ENCODE measurements at places on chromosomes 5 and 9.

DNA sequence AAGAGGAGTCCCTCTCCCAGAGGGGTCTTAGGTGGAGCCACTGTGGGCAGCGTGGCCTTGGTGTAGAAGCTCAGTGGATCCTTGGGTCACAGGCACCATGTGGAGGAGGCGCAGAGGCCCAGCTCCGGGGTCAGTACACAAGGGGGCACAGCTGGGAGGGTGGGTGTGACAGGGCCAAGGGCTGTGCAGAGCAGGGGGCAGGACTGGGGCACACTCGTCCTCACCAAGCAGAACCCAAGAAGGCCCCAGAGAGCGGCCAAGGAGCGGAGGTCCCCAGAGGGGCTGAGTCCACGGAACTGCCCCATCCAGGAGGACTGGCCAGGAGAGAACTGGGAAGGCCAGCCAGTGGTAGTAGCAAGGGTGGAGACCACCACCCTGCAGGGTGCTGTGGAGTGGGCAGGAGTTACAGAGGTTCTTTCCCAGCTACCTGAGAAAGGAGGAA is 2.5 kb upstream of the LPCAT1 start:
- no peak for DNase-seq

DNA sequence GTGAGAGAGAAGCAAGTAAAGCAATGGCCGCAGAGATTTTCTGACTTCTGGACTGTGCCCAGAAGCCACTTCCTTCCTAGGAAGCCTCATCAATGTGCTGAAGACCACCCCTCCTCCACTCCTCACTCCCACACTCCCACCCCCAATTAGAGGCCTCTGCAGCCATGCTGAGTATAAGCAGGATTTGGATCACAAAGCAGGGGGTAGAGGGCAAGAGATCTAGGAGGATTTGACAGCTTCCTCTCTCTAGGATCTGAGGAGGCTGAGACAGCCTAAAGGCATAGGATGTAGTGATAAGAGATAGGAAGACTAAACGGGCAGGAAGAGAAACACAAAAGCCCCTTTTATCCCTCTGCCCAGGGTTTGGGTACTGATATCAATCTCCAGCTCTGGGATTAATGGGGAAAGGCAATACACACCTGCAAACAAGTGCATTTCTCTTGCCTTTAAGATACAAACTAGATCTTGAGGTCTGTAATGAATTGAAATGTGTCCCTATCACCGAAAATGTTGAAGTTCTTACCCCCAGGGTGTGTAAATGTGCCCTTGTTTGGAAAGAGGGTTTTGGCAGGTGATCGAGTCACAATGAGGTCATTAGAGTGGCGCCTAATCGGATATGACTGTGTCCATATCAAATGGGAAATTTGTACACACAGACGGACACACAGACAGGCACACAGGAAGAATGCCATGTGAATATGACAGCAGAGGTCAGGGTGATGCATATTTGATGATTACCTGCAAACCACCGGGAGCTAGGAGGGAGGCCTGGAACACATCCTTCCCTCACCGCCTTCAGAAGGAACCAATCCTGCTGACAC is 28.5 kb downstream of the KCNV2 start:
- no peak for DNase-seq

DNA sequence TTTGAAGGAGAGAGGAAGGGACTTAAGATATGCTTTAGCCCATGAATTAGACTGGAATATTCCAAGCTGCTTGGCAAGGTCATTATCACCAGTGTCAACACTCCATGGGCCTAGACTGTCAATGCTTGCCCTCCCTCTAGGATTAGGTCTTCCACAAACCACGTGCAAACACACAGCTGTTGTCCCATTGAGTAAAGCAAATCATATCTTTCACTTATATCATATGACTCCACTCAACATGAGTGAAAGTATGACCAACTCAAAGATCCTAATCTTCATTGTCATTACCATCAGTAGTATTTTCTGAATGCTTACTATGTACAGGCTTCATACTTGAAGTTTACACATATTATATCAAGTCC is 57.0 kb upstream of the GRAMD2B start:
- no peak for DNase-seq

- DNase-seq = no peak
Measured at GRCh38 chr9:698276-698675, 143.2 kb upstream of the DMRT1 start.

GRCh38 chr5:131081374-131081773 is 83.7 kb downstream of the HINT1 start:
- DNase-seq = no peak

- no peak for DNase-seq
Measured at GRCh38 chr9:84975926-84976325, 306.4 kb downstream of the NTRK2 start.

GRCh38 chr9:90070931-90071660 is 466.3 kb downstream of the GADD45G start:
- no peak for DNase-seq

DNA sequence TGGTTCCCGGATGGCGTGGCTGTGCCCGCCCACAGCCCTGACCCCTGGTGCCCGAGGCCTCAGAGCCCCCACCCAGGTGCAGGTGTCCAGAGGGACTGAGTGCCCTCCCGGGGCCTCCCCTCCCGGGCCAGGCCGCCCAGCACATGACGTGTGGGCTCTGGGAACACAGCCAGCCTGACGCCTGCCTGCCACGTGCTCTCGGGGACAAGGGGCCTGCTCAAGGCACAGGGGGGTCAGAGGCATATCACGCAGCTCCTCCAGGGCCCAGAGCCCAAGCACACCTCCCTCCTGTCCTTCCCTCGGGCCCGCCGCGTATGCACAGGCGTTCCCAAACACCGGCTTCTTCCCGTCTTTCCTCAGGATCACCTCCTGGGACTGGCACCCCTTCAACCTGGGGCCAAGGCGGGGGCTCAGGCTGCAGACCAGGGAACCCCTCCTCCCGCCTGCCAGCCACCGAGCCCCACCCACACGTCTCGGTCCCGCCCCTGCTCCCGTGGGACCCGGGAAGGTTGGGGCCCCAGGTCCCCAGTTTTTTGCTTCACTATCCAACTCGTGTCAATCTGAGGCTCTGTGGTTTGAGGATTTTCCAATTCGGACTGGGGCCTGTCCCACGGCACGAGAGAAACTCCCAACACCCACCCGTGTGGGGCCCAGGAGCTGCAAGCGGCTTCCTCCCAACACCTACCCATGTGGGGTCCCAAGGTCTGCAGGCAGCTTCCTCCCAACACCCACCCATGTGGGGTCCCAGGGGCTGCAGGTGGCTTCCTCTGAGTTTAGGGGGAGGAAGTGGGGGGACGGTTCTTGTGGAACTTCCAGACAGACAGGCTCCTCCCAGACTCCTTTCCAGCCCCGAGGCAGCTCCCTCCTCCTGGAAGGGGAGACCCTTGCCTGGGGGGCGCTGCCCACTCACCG is 1.5 kb downstream of the LCN10 start:
- DNase-seq = no peak

DNA sequence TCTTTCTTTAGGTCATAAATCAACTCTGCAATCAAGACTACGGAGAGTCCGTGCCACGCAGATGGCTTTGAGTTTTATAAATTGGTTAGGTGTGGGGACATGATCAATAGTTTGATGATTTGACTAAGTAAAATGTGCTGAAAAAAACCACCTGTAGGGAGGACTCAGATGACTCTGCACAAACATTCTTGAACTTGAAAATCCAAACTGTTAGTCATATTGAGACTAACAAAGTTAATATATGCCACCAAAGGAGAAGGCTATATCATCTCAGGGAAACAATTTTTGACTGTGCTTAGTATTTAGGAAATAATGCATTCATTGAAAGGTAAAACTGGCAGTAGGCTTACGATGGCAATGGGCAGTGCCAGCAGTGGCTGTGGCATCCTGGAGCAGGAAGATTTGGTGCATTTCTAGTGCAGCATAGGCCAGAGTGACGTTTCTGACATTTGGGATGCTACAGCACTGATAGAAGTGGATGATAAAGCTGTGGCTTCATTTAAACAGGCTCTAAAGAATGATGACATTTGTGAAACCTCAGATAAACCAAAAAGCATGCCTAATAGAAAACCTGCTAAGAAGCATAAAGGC is 291.1 kb downstream of the MLLT3 start:
- DNase-seq = no peak

DNA sequence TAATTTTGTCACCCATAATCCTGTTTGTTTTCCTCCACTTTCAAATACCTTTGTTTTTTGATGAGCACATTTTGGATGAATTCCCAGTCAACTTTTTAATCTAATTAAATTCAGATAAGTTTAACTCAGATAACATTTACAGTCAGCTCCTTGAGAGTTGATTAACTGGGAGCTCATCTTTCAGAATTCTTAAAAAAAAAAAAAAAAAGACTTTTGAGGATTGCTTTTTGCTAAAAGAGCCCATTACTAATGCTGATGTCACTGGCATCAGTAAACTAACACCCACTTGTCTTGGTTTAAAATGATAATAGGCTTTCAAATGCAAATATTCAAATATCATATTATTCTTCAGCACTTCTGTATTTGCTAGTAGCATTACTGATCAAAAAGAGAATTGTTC is 47.1 kb upstream of the NFIB start:
- no peak for DNase-seq

DNA sequence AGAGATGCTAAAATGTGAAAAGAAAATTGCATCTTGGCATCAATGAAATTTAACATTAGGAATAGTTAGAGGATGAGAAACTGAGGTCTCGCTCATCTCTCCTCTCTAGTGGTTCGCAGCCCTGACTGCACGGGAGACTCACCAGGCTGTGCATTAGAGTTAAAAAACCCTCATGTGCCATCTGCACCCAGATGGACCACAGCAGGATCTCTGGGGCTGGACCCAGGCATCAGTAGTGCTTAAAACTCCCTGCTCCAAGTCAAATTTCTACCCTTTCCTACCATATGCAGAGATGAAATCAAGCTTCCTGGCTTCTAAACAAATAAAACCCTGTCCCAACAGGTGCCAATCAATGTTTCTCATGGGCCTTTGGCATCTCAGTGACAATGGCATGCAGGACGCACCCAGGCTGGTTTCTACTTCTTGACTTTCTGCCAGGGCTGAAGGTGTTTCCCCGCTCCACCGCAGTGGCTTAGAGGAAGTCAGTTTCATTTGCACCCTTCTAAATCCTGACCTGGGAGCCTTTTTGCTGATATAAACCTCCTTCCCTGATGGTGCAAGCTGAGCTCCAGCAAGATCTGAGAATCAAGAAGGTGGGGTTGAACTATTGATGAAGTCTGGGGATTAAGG is 132.6 kb downstream of the NSG2 start:
- DNase-seq = no peak

- DNase-seq = no peak
Measured at GRCh38 chr5:42691413-42691937, 65.1 kb upstream of the CCDC152 start.

DNA sequence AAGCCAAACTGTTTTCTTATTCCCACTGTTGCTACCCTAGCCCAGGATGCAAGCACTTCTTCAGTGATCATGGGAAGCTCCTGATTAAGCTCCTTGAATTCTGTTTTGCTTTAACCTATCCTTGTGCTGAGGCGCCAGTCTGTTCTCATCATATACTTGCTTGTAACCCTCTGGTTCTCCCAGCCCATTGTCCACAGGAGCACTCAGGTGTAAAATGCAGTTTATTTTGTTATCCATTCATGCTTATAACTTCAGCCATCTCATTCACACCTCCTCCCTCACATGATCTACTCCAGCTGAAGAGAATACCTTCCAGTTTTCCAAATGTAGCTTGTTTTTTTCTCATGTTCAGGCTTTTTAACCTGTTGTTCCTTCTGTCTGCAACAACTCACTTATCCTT is 402.1 kb upstream of the BRINP1 start:
- no peak for DNase-seq

GRCh38 chr9:136409557-136410455 is 608 bp downstream of the ENTR1 start:
- DNase-seq = no peak

DNA sequence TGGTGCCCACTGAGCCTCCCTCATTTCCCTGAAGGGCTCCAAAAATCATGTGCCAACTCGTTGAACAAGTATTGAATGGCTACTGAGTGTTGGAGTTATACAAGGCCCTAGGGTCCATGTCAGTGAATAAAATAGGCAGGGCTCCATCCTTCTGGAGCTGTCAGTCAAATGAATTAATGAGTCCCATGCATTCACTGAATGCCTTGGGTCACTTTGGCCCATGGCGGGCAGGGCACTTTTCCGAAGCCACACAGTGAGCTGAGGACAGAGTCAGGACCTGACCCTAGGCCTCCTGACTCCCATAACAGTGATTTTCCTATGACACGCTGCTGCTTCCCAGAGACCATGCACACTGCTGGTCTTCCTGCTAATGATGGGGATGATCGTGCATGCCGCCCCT is 27.3 kb upstream of the SLC36A1 start:
- DNase-seq = no peak

GRCh38 chr9:118395415-118395814 is 691.2 kb downstream of the TLR4 start:
- DNase-seq = no peak
